ENCODE measurements at places on chromosomes 16 and 17. TPM values are rescaled to one million over a fixed set of nuclear protein-coding genes. Genes with fewer than 3 reads are reported as not detected.

Gene MIS12
- total RNA-seq: 24.5 TPM

Gene GPR179
- total RNA-seq: 1.2 TPM

Gene RHBDF1
- 1.6 TPM for total RNA-seq

Gene TEX14
- total RNA-seq: under 0.01 TPM

Gene RTN4RL1
- 20.4 TPM for total RNA-seq

Gene PRSS22
- total RNA-seq: not detected

Gene USH1G
- total RNA-seq: 0.41 TPM

Gene CAVIN1
- 8.2 TPM for total RNA-seq

Gene TRPV2
- 2.4 TPM for total RNA-seq

Gene CPHXL2
- total RNA-seq: not detected

Gene RAB37
- 0.82 TPM for total RNA-seq

Gene NPIPB5
- 110 TPM for total RNA-seq

Gene DOC2B
- 35.1 TPM for total RNA-seq

GRCh38 chr17:17527956-17528500 lies 31.8 kb upstream of the RASD1 start:
- no peak for DNase-seq

DNA sequence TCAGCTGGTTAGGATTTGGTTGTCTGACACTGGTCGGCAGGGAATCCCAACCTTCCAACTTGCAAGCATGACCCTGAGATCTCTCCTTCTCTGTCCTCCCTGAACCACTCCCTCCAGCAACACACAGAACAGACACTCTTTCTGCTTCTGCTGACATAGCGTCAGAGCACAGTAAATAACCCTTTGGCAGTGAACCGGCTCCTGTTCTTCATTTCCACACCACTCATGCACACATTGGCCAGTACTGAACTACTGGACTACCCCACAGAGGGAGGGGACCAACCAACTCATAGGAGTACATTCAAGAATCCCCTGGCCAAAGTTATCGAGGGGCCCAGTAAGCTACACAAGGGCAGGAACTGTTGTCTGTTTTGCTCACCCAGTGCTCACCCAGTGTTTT lies 138.2 kb downstream of the ZNF423 start:
- DNase-seq: no peak

- DNase-seq: no peak
Measured at GRCh38 chr17:51507444-51507843, 247.1 kb downstream of the UTP18 start.

DNA sequence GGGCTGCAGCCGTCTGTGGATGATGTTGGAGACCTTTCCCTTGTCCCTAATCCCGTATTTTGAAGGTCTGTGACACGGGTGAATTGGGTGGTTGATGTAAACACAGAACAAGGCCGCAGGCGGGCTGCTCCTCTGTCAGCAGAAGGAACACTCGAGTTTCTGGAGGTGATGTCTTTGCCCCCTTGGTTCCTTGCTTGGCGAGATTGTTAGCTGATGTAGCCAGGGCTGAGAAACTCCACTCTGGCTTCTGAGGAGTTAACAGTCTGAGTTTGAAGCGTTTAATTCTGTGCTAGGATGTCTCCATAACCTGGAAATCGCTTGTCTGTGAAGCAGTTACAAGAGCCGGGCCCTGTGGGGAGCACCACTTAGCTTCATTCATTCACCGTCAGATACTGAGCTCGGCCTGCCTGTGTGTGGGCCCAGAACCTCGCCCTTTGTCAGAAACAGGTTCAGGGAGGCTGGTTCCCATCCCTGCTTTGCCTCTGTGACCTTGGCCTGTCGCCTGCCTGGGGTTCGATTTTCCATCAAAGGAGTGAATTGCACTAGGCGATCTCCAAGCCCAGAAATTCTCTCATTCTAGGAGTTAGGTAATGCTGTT lies 1.3 kb downstream of the MAPK8IP3 start:
- DNase-seq: peak; percentile 36

DNA sequence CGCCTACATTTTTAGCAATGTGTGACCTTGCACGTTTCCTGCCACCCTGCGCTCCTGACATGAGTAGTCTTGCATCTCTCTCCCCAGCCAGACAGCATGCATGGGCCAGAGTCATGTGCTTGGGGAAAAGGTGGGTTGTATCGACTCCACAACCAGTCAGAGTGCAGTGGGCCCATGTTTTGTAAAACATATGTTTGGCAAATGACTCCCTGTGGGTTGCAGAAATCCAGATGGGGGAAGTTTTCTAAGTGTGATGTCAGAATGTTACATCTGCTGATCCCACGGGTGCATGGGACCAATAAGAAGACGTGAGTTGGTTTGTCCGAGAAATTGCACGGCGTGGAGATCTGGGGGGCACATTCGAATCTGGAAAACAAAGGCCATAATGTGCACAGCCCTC lies 147.1 kb downstream of the FOXL1 start:
- no peak for DNase-seq

GRCh38 chr16:4790871-4791270 lies 2.7 kb upstream of the SEPTIN12 start:
- DNase-seq: no peak

- DNase-seq: no peak
Measured at GRCh38 chr16:26905336-26905735, 161.4 kb upstream of the C16orf82 start.

DNA sequence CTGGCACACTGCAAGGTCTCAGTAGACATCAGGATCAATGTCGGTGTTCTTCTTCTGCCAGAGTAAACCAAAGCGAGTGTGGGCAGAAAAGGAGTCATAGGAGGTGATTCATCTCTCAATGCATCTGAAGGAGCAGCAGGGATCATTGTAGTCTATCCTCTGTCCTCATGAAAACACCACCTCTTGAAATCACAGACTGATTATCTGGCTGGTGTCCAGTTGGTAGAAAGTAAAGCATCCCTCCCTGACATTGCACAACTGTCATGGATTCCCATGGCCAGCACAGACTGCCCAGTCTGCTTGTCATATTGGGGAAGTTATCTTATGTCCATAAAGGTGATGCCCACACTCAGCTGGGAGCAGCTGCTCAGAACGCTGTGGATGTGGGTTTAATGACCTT lies 74.1 kb downstream of the ABCC12 start:
- no peak for DNase-seq

DNA sequence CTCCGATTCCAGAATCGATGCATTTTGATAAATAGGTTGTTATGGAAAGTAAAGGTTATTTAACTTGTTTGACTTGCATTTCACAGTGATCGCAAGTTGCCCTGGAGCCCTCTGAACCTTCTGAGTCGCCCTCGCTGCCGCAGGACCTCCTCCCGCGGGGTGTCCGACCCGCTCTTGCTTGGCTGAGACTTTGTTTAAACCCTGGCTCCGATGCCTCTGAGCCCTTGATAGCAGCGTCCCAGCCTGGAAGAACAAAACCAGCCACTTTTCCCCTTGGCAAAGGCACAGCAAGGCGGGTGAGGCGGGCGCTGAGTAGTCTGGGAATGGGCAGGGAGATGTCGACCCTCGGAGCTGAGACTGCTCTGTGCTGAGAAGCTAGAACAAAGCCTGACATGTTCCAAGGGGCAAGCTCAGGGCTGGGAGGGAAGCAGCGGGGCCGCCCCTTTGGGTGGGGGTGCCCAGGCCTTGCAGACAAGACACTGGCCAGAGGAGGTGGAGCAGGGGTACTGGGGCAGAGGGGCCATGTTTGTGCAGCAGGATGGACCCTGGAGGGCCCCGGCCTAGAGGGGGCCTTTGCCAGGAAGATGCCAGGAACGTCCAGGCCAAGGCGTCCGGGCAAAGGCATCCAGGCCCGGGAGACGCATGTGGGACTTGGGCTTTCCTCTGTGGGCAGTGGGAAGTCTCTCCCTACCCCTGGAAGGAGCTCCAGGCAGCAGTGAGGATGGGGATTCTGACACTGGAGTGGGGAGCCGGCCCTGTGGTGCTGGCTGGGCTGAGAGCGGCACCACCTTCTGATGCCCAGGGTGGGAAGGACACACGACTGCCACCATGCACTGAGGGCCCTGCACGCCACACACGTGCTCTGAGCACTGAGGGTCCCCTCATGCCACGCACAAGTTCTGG lies 30.3 kb upstream of the CDH15 start:
- no peak for DNase-seq

DNA sequence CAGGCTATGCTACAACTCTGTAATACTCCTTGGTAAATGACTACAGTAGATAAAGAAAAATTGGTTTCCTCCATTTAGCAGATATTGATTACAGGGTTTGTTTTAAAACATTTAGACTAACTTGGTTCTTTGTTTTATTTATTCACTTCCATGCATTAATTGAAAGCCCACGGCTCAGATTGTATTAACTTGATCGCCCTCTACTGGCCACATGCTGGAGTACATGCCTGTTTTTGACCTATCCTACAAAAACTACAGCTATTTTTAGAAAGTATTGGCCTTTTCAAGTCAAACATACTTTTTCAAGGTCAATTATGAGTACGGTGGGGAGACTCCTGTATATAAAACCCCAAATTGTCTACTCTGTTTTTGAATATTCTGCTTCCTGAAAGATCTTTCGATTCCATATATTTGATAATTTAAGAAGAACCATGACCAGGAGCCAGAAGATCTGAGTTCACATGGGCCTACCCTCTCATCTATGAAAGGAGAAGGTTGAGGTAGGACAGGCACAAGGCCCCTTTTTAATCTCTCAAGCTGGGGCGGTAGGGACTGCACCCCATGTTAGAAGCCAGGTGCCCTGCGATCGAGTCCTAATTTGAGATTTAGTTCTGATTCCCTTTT lies 51.8 kb downstream of the CA10 start:
- peak; percentile 19 for DNase-seq

- no peak for DNase-seq
Measured at GRCh38 chr17:2799653-2800052, 3.4 kb downstream of the RAP1GAP2 start.

DNA sequence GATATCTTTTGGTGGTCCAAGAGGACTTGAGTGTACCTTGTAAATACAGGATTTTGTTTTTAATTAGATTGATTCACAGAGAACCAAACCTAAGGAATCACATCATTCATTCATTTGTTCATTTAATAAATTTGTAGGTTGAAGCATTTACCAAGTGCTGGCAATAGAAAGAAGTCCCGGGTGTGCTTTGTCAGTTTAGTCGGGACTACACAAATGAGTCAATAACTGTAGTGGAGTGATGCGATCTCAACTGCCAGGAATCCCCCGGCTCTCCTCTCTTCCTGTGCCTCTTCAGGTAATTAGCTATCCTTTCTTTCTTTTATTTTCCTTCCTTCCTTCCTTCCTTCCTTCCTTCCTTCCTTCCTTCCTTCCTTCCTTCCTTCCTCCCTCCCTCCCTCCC lies 1.4 kb upstream of the WWOX start:
- DNase-seq: no peak

- no peak for DNase-seq
Measured at GRCh38 chr16:81277541-81278080, 37.2 kb upstream of the GAN start.

DNA sequence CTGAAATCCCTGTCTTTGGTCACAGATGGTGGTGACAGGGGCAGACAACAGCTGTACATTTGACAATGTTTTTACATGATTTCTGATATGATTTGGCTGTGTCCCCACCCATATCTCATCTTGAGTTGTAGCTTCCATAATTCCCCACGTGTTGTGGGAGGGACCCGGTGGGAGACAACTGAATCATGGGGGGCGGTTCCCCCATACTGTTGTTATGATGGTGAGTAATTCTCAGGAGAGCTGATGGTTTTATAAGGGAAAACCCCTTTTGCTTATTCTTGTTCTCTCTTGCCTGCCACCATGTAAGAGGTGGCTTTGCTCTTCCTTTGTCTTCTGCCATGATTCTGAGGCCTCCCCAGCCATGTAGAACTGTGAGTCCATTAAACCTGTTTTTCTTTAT lies 353.9 kb downstream of the CPPED1 start:
- no peak for DNase-seq

DNA sequence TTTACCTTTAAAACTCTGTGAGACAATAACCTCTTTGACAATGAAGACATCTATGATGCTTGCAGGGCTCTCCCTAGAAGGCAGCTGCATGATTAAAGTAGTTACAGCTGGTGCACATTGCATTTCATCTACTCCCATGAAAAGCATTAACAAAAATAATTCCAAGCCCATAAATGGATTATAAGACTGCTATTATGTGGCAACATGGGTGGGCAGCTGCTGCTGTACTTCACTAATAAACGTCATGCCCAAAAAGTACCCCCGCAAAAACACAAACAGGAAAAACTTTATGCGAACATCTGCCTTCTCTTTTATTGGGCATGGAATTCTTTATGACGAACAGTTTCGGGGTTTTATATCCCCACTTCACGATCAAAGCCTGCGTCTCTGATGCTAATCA lies 224.9 kb downstream of the CA10 start:
- DNase-seq: no peak

GRCh38 chr17:27559506-27560481 lies 71.2 kb upstream of the LGALS9 start:
- no peak for DNase-seq

- DNase-seq: no peak
Measured at GRCh38 chr16:24900230-24900629, 54.5 kb downstream of the SLC5A11 start.

GRCh38 chr16:87919681-87919994 lies 16.7 kb downstream of the CA5A start:
- DNase-seq: no peak

DNA sequence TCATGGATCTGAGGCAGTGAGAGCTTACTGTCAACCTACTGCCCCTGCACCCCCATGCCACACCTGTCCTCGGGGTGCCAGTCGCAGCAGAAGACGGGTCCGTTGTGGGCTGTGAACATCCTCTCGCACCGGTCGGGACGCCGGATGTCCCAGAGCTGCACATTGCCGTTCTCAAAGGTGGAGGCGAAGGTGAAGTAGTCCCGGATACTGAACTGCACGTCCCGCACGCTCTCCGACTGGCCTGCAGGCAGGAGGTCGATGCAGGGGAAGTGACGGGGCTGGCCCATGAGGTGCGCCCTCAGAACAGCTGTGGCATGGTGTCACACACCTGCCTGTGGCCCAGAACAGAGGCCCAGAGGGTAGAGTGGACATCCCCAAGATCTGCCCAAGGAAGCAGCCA lies 2.7 kb downstream of the WDR24 start:
- no peak for DNase-seq

GRCh38 chr17:73584987-73585386 lies 59.3 kb downstream of the SDK2 start:
- no peak for DNase-seq

DNA sequence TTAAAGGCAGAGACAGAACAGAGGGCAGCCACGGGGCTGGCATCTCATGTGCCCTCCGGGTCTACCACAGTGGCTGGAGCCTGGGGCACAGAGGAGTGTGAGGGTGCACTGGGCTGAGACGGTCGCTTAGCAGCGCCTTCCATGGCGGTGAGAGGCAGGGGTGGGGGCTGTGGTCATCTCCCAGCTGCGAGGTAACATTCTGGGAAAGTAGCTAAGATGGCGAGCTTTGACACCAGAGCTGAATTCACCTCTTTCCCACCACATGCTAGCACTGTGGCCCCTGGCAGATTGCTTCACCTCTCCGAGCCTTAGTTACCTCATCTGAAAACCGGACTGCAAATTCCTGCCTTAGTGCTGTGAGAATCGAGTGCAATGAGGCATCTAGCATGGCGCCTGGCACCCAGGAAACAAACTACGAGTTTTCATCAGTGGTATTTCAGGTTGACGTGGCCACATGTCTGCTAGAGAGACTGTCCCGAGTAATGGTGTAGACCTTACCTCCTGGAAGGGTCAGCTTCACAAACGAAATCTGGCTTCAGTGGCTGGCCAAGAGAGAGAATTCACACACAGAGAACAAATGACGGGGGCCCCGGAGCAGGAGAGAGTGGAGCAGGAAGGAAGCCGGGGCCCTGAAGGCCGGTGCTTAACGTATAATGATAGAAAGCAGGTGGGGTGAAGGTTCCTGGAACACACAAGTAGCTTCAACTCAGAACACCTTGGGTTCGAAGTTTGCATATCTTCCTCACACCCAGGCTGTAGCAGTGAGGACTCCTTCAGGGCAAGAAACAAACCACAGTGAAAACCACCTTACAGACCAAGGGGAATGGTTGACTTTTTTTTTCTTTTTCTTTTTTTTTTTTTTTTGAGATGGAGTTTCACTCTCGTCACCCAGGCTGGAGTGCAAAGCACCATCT lies 63.9 kb upstream of the RPH3AL start:
- DNase-seq: no peak
